Astrocyte (in vitro differentiated cells and primary cell): ENCODE measurements at places on chromosomes 3 and 15. TPM values are rescaled to one million over a fixed set of nuclear protein-coding genes. Genes with fewer than 3 reads are reported as not detected.

GORASP1 gene
- 39.5 and 45.6 TPM in 2 replicates for total RNA-seq

C3orf85 gene
- not detected in 2 replicates for total RNA-seq

DNA sequence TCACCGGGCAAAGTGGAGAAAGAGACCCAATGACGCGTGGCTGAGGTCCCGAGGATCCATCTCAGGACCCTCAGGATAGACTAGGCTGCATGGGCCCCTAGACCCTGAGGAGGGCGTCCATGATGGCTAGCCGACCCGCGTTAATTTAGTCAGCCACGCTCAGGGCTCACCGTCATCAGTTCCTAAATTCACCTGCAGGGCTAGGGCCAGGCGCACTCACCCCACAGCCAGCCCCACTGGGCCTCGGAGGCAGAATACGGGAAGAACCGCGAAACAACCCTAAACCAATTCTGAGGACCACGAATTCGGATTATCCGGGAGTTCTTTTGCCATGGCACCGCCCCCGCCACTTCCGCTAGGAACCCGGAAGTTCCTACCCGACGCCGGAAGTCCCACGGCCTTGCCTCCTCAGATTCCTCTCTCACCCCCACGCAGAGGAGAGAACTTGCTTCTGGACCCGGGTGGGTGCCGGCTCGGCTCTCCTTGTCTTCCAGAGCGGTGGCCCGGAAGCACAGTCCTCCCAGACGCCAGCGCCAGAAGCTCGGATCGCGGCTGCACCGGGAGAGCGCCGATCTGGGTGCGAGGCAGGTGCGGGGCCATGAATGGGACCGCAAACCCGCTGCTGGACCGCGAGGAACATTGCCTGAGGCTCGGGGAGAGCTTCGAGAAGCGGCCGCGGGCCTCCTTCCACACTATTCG, at the start of the genes EAF1 and METTL6:
Gene EAF1, plus strand, starts transcription at position 417 of the 699 bp plus-strand sequence. Its CDS starts 182 bp downstream, at position 599.
Gene METTL6, minus strand, starts transcription at position 363 of the 699 bp plus-strand sequence. CDS start 1,033 bp downstream, outside the sequence.
- H3K27me3 ChIP-seq, result no peaks in the 10 kb centered on the region
- H3K27ac ChIP-seq, result peak within 1 kb of the TSS; percentile 65
- DNase-seq, result peak; percentile 69

DNA sequence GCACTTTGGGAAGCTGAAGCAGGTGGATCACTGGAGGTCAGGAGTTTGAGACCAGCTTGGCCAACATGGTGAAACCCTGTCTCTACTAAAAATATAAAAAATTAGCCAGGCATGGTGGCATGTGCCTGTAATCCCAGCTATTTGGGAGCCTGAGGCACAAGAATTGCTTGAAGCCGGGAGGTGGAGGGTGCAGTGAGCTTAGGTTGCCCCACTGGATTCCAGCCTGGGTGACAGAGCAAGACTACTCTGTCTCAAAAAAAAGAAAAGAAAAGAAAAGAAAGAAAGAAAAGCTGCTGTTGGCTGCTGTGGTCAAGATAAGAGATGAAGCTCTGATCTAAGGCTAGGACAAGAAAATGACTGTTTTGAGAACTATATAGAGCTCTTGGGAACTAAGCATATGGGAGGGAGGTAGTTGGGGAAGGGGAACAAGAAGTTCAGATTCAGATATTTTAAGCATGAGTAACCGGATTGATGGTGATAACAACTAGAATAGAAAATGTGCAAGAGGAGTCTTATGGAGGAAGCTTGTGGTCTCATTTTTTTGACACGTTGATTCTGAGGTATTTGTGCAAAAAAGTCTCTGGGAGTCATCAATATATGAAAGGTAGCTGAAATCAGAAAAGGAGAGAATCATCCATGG, 25.7 kb downstream of the DNAH12 start:
- H3K4me1 ChIP-seq, result peaks cover 9% of the 10 kb centered on the region
- H3K36me3 ChIP-seq, result no peaks in the 10 kb centered on the region
- no peak overlapping the region for H3K4me3 ChIP-seq
- H3K27ac ChIP-seq, result peak overlapping the region; percentile 28

DNA sequence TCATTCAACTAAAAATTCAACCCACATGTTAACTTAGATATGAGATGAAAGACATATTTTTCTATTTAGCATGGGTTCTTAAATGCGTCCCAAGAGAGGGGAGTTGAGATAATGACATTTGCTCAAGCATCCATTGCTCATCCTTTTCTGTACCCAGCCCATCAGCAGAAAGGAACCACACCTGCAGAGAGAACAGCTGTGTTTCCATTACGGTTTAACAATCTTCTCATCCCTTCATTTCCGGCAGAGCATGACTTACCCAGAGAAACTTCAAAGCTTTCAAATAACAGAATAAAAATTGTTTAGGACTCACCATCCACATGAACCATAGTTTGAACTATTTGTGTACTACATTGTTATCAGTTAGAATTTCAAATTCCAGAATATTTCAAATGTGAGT, 113.1 kb downstream of the TGFBR2 start:
- no peak for DNase-seq
- H3K4me1 ChIP-seq, result peaks cover 10% of the 10 kb centered on the region
- no peaks in the 10 kb centered on the region for H3K27me3 ChIP-seq
- H3K36me3 ChIP-seq, result no peaks in the 10 kb centered on the region

- no peak overlapping the region for H3K4me3 ChIP-seq
- no peak for DNase-seq
- no peak overlapping the region for H3K27ac ChIP-seq
- H3K4me1 ChIP-seq, result no peaks in the 10 kb centered on the region
These were observed 63.5 kb upstream of the PRR20G start for GRCh38 chr3:127351321-127351720.

- H3K4me3 ChIP-seq, result no peak overlapping the region
- DNase-seq, result no peak
- no peak overlapping the region for H3K27ac ChIP-seq
- H3K27me3 ChIP-seq, result peaks cover 17% of the 10 kb centered on the region
- H3K36me3 ChIP-seq, result no peaks in the 10 kb centered on the region
These were observed 126.0 kb upstream of the PRR20G start for GRCh38 chr3:127413871-127414270.

GRCh38 chr15:70596354-70597055, 166.9 kb downstream of the UACA start:
- no peaks in the 10 kb centered on the region for H3K27me3 ChIP-seq
- H3K27ac ChIP-seq, result no peak overlapping the region
- no peaks in the 10 kb centered on the region for H3K36me3 ChIP-seq
- peak; percentile 95 for DNase-seq
